Motor neuron (in vitro differentiated cells): ENCODE measurements at places on chromosomes 5 and 9.

DNA sequence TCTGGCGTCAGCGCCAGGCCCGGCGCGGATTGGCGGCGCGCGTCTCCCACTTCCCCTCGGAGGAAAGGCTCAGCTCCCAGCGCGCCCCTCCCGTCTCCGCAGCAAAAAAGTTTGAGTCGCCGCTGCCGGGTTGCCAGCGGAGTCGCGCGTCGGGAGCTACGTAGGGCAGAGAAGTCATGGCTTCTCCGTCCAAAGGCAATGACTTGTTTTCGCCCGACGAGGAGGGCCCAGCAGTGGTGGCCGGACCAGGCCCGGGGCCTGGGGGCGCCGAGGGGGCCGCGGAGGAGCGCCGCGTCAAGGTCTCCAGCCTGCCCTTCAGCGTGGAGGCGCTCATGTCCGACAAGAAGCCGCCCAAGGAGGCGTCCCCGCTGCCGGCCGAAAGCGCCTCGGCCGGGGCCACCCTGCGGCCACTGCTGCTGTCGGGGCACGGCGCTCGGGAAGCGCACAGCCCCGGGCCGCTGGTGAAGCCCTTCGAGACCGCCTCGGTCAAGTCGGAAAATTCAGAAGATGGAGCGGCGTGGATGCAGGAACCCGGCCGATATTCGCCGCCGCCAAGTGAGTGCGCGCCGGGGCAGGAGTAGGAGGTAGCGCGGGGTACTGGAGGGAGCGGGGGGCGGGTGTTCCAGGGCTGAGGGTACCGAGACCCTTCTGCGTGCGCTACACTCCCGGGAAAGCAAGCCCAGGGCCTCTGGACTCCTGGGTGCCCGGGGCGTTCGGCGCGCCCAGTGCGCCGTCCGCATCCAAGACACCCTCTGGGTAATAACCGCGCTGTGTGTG, at the start of gene MSX2:
TSS of gene MSX2 (plus strand) at position 99 of the 777 bp plus-strand sequence. CDS start at position 177, 78 bp downstream.
- ATAC-seq: peak; percentile 91

GRCh38 chr5:2576823-2577222, 174.7 kb downstream of the IRX2 start:
- no peak for ATAC-seq

GRCh38 chr5:139901251-139901575, 105.6 kb downstream of the PSD2 start:
- ATAC-seq: no peak

- no peak for ATAC-seq
Measured at GRCh38 chr9:131589993-131590392, 44.7 kb downstream of the PRRT1B start.

DNA sequence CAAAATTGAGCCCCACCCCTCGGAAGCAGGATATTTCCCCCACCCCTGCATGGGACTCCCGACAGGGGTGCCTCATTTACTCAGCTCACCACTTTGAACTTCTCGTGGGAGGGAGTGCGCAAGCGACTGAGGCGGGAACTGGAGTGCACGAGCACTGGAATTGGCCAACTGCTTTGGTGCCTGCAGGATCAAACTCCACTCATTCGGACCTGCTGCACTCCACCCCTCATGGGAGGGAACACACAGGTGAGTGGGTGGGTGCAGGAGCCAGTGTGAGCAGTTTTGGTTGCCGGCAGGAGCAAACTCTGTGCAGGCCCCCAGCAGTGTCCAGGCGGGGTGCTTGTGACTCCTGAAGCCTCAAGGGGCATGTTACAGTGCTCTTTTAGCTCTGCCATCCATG, 301.2 kb downstream of the TUSC1 start:
- ATAC-seq: no peak

- ATAC-seq: no peak
Measured at GRCh38 chr9:90988318-90988717, 186.7 kb downstream of the SYK start.

GRCh38 chr9:121289772-121290370, 21.9 kb downstream of the GSN start:
- ATAC-seq: no peak

DNA sequence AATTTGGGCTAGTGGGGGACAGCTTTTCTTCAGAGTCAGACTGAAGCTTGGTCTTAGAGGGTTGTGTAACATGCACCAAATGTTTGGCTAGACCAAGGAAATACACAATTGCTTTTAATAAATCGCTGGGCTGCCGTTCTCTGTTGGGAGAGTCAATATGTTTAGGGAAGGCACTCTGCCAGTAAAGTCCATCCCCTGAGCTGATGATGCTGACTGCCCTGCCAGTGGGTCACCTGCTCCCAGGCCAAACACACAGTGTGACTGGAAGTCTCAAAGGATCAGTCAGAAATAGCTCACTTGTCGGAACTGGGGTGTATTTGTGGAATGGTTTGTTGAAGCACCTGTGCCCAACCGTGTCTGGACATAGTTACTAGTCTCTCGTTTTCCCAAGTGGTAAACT, 17.9 kb upstream of the ZNF474 start:
- peak; percentile 75 for ATAC-seq

GRCh38 chr5:16143361-16144049, 36.1 kb downstream of the MARCHF11 start:
- ATAC-seq: no peak

DNA sequence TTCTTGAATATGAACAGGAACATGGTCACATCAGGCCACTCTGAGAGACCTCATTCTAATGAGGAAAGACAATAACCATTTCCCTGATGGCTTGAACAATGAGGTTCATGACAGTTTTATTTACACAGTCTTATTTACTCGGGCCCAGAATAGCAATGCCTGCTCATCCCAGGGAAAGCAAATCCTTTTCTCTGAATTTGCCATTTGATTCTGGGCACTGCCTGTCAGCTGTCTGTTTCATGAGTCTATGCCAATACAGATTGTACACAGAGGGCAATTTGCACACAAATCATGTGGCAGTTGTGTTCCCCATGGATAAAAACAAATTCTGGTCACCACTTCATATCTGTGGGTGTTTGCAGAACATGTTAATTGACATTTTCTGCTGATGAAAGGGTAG, 492.5 kb downstream of the ACTL7B start:
- peak; percentile 96 for ATAC-seq

DNA sequence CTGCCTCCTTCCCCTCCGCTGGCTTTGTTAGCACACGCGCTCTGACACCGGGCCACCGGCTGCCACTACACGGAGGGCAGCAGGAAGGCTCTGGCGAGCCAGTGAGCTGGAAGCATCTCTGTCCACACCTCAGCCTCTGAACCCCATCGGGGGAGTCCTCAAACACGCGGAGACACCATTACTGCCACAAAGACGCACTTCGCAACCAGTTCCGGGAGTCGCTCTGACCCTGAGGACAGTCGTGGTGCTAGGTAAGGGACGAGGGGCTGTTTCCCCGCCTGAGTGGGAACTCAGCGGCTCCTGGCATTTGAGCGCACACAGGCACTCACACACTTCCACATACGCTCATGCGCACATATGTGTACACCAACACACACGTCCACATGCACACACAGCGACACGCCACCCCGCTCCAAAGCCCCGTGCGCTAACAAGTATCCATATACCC, 160.0 kb downstream of the C9orf152 start:
- ATAC-seq: peak; percentile 56

DNA sequence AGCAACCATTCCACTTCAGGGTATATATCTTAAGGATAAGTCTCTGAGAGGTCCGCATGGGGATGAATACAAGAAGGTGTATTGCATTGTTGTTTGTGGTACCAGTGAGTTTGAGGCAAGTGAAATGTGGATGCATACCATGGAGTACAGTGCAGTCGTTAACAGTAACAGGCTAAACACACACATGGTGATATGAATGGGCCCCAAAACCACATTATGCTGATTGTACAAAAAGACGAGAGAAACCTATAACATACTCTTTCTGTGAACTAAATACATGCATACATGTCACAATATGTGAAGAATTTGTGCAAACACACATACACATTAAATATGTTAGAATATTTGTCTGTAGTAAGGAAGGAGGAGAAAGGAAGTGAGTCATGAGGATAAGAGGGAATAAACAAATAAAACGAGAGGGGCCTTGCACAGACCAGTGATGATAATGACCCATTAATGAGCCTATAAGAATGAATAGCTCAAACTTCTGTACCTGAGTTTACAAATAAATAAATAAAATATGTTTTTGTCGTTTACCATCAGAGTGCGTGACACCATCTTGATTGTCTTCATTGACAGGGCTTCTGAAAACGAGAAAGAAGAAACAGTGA, 66.5 kb upstream of the RICTOR start:
- ATAC-seq: no peak

- no peak for ATAC-seq
Measured at GRCh38 chr5:34978681-34979080, 49.3 kb downstream of the DNAJC21 start.

DNA sequence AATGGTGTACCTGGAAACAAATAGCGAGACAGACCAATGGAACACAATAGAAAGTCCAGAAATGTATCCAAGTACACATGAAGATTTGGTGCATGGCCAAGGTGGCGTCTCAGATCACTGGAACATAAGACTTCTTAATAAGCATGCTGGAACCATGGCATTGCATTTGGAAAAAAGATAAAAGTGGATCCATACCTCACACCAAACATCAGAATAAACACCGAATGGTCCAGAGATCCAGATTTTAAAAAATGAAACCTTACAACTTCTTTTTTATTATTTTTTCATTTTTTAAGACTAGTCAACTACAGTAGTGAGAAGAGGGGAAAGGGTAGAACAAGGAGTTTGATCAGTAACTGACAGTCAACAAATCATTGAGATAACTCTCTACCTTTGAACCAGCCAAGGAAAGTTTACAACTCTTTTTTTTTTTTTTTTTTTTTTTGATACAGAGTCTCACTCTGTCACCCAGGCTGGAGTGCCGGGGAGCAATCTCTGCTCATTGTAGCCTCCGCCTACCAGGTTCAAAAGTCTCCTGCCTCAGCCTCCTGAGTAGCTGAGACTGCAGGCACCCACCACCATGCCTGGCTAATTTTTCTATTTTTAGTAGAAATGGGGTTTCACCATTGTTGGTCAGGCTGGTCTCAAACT, 8.8 kb upstream of the DUSP1 start:
- ATAC-seq: no peak

- ATAC-seq: peak; percentile 95
Measured at GRCh38 chr9:1837453-1838084, 177.6 kb upstream of the SMARCA2 start.

GRCh38 chr9:19410594-19410993, 1.8 kb downstream of the ACER2 start:
- ATAC-seq: no peak

DNA sequence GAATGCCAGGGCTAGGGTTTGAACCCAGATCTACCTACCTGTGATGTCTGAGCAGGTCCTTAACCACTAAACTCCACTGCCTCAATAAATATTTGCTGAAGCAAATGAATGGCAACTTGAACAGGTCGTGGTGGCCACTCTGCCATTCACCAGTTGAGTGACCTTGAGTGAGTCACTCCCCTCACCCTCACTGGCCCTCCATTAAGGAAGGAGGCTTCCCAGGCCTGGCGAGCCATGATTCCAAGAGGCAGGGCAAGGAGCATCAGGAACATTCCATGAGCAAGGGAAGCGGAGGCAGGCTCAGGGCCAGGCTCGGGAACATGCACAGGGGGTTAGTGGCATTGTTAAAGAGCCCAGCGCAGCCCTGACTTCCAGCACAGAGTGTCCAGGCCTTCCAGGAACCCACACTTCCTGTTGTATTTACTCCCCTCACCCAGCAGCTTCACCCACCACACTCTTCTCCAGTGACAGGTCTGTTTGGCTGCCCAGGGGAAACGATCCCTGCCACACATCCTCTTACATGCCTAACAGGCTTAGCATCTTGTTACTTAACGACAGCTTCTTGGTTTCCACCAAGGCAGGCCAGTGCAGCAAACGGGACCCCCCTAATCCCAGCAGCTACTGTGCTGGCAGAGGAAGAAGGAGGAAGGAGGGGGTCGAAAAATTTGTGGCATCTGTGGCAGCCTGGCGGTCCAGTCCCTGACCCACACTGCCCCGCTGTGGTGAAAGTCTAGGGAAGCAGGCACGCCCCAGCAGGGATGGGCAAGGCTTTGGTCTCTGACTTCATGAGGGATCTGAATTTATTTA, 43.7 kb upstream of the TTC1 start:
- ATAC-seq: peak; percentile 52

- no peak for ATAC-seq
Measured at GRCh38 chr5:151620461-151620840, 29.3 kb upstream of the FAT2 start.

- ATAC-seq: no peak
Measured at GRCh38 chr5:178605788-178606187, 15.6 kb upstream of the COL23A1 start.

GRCh38 chr5:132408965-132409364, 39.5 kb downstream of the SLC22A5 start:
- ATAC-seq: no peak

GRCh38 chr9:114532561-114533237, 27.4 kb upstream of the WHRN start:
- no peak for ATAC-seq
